Heart right ventricle (tissue), 16 donors: ENCODE measurements at places on chromosomes 4 and X. TPM values are rescaled to one million over a fixed set of nuclear protein-coding genes. Genes with fewer than 3 reads are reported as not detected.

The ADAMTS3 gene
- 0.31 TPM for total RNA-seq

The HNRNPD gene
- 121 TPM for total RNA-seq

The SPANXA2 gene
- not detected for total RNA-seq

The MXRA5 gene
- 2.8 TPM for total RNA-seq

The PRICKLE3 gene
- 13.6 TPM for total RNA-seq

The SPANXC gene
- total RNA-seq: not detected
